ENCODE measurements at places on chromosomes 3 and 15. TPM values are rescaled to one million over a fixed set of nuclear protein-coding genes. Genes with fewer than 3 reads are reported as not detected.

Gene PAQR5
- total RNA-seq: 1.3 TPM

Gene TICRR
- total RNA-seq: 6.6 TPM

Gene ADCY5
- not detected for total RNA-seq

Gene IL5RA
- total RNA-seq: not detected

Gene CFAP91
- 3.3 TPM for total RNA-seq

Gene CLRN1
- total RNA-seq: not detected

Gene SLC24A5
- not detected for total RNA-seq

Gene KLF15
- not detected for total RNA-seq

Gene RAB43
- 21.1 TPM for total RNA-seq
